ENCODE measurements at places on chromosomes 2 and 18. TPM values are rescaled to one million over a fixed set of nuclear protein-coding genes. Genes with fewer than 3 reads are reported as not detected.

DNA sequence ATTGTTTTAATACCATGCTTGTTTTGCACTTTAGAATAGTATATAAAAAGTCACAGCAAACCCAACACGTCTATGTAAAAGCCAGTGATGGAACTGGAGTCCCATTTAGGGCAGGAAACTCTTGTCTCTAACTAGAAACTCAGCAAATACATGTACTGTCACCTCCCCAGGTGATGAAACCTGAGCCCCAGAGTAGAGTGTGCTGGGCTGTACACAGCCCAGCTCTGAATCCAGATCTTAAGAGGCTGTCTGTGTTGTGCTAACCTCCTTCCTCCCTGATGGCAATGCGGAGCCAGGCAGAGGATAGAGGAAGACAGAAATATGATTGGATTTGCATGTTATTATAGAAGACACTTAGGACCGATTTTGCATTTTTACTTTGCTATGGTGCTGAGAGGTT lies 317.5 kb upstream of the TRIB2 start:
- no peak for DNase-seq

DNA sequence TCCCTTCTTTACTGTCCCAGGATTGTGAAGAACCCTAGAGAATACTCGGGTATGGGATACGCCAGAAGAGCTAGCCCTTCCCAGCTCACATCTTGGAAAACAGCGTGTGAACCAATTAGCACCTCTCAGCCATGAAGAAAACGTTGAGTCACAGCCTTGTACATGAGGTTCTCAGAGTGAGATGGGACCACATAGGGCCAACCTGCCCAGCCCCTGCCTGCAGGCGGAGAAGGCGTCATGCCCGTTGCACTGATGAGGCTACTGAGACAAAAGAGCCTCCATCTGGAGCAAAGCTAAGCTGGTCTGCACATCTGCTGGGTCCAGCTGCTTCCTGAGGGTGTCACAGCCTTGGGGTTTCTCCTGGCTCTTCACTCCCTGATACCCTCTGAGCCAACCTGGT lies 92.2 kb downstream of the LBH start:
- no peak for DNase-seq

- no peak for DNase-seq
Measured at GRCh38 chr18:75114231-75114764, 94.6 kb downstream of the PTGR3 start.

- DNase-seq: no peak
Measured at GRCh38 chr2:171323971-171324528, 109.7 kb downstream of the METTL8 start.

- DNase-seq: no peak
Measured at GRCh38 chr2:70310899-70311298, 9.0 kb upstream of the FAM136A start.

GRCh38 chr2:215660687-215661086 lies 224.8 kb upstream of the FN1 start:
- DNase-seq: peak; percentile 57

DNA sequence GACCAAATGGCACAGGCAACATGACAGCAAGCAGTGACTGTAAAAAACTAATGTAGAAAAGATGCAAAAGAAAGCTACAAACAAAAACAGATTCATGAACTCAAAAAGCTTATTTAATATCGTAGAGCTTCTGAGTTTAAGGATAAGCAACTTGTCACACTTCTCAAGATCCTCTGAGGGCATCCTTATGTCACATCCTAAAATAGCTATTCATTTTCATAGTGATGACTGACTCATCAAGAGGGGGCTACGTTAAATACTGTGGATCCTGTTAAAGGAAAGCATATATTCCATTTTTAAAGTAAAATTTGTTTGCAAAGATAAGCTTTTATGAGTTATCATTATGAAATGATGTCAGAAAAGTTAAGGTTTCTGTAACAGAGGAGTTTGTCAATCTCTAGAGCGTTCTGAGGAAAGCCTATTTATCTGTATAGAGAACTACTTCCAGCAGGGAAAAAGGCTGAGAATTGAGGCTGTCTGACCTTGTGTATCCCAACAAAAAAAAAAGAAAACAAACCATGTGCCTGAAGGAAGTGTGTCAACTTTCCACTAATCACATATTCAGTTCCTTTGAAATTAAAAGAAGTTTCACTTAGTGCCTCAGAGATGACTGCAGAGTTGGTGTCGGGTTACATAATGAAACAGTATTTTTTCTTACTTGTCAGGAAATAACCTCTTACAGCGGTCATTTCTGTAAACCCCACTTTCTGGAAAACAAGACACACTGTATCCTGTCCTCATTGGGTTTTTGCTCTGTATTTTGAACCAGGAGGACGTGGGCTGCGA lies 115.5 kb downstream of the ESCO1 start:
- DNase-seq: no peak

GRCh38 chr2:55159037-55159651 lies 72.9 kb downstream of the CLHC1 start:
- no peak for DNase-seq

PROM2 gene
- 2.8 TPM for total RNA-seq

SERPINB10 gene
- not detected for total RNA-seq
